ENCODE measurements at places on chromosomes 4 and X. TPM values are rescaled to one million over a fixed set of nuclear protein-coding genes. Genes with fewer than 3 reads are reported as not detected.

The BTK gene
- not detected for total RNA-seq

The GLUD2 gene
- 0.33 TPM for total RNA-seq

- DNase-seq: peak; percentile 88
Measured at GRCh38 chr4:48909697-48910096, 3.1 kb upstream of the OCIAD2 start.

- DNase-seq: no peak
Measured at GRCh38 chr4:81684352-81684751, 212.6 kb upstream of the RASGEF1B start.

DNA sequence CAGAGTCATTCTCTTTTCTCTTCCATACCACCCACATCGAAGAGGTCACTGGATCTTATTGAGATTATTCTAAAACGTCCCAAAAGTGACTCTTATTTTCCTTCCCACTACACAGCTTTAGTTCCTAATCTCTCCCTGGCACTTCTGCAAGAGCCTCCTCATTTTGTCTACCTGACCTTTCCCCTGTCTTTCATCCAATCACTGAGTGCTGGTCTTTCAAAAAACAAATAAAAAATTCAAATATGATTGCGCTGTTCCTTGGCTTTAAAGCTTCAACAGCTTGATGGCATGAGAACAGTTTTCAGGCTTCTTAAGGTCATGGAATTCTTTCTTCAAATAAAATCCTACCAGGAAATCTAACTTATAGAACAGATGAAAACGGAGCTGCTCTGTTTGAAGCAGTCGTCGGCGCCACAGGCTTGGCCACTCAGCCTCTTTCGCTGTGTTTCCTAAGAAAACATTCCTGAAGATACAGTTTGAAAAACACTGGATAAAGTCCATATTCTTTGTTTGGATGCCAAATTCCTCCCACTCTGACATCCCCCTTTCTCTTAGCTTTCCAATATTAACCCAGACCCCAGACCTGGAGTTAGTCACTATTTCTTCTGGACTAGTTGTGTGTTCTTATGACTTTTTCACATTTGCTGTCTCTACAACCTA, 12.5 kb downstream of the SYTL5 start:
- no peak for DNase-seq

DNA sequence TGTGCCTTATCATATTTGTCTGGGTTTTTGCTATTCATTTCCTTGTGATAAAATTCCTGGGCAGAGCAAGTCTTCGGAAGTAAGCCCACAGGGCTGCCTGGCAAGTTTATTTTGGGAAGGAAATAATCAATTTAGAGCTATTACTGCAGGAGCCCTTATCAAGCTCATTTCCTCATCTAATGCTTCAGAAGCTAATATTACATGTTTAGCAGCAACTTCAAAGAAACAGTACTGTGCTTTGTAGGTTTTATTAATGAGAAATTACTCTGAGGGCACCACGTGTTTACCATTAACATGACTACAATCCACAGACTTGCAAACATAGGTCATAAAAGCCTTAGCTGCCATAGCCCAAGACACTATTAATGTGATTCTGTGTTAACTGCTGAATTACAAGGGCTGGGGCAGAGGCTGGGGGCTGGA, 540.0 kb downstream of the SPRY1 start:
- no peak for DNase-seq

GRCh38 chr4:25069014-25069413, 38.3 kb upstream of the LGI2 start:
- no peak for DNase-seq
